Activated CD8-positive, alpha-beta memory T cell treated with anti-CD3 and anti-CD28 coated beads for 48 hours (primary cell): ENCODE measurements at places on chromosomes 7 and 10.

GRCh38 chr7:105013816-105014692 lies at the start of gene KMT2E:
Gene KMT2E (plus strand): TSS chr7:105014205. CDS start chr7:105040953, 26,748 bp downstream.
- peak; percentile 83 for DNase-seq

GRCh38 chr10:88243836-88244730 lies 339.0 kb downstream of the RNLS start:
- DNase-seq = no peak

GRCh38 chr10:27052656-27053055 lies 47.6 kb downstream of the ANKRD26 start:
- DNase-seq = no peak

GRCh38 chr10:28530751-28531150 lies 2.2 kb upstream of the WAC start:
- DNase-seq = no peak

DNA sequence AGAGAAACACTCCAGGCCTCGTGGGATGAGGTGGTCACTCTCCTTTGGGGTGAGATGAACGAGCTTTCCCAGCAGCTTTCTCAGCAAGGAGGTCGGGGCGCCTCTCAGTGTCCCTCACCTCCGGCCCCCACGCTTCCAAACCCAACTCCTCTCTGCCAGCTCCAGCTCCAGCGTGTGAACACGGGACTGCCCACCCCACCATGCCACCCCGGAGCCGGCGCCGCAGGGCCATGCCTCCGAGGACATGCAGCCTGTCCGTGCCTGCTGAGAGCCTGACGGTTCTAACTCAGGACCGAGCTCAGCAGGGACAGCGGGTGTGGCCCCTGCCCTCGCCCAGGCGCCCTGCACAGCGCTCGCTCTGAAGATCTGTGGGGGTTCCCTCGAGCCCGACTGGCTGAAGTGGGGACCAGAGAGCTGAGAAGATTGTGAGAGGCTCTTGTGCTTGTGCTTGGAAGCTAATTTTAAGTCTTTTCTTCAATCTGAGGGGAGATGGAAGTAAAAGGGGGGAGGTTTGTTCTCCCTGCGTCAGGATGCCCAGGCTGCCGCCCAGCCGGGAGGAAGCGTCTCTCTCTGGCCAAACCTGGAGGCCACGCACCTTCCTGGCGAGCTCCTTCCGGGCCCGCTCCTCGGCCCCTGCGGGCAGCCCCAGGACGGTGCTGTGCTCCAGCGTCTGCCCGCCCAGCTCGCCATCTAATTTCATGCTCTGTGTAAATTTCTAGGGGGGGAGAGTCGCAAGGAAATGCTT lies 5.1 kb upstream of the ADAM8 start:
- no peak for DNase-seq

DNA sequence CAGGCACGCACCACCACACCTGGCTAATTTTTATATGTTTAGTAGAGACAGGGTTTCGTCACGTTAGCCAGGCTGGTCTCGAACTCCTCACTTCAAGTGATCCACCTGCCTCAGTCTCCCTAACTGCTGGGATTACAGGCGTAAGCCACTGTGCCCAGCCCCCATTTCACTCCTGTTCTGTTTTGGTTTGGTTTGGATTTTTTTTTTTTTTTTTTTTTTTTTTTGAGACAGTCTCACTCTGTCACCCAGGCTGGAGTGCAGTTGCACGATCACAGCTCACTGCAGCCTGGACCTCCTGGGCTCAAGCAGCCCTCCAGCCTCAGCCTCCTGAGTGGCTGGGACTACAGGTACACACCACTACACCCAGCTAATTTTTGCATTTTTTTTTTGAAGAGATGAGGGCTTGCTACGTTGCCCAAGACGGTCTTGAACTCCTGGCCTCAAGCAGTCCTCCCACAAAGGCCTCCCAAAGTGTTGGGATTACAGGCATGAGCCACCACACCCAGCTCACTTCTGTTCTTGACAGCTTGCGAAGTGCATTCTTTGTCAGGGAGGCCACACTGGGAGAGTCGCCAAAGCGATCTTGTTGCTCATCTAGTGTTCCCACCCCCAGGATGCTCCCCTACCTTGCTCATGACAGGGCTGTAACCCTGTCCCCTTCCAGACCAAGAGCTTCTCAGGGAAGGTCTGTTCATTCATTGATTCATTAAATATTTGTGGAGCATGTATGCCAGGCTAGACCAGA lies 229.1 kb downstream of the CUX1 start:
- DNase-seq = no peak

DNA sequence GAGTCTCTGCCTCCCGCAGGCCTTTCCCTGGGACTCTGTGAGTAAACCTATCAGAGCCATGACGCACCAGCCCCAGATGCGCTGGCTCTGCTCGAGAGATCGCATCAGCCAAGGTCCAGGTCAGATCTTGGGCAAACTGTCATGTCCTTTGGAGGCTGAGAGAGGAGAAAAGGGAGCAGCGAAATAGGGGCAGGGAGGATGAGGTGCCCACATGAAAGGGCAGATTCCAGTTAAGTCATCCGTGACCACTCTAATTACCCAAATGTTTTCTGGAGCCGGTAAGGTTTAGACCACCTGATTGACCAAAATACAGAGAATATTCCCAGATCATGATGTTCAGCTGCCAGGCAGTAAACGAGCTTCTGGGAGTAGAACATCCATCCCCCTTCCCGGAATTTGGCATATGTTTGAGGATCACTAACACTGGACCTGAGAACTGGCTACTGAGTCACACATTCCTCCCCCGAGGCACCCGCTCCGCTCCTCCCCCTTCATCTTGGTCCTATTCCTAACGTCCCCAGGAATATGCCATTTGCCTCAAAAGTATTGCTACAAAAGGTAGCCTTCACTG lies 88.0 kb downstream of the FGFR2 start:
- DNase-seq = no peak

GRCh38 chr7:55887821-55888247 lies 578 bp downstream of the ZNF713 start:
- DNase-seq = no peak

DNA sequence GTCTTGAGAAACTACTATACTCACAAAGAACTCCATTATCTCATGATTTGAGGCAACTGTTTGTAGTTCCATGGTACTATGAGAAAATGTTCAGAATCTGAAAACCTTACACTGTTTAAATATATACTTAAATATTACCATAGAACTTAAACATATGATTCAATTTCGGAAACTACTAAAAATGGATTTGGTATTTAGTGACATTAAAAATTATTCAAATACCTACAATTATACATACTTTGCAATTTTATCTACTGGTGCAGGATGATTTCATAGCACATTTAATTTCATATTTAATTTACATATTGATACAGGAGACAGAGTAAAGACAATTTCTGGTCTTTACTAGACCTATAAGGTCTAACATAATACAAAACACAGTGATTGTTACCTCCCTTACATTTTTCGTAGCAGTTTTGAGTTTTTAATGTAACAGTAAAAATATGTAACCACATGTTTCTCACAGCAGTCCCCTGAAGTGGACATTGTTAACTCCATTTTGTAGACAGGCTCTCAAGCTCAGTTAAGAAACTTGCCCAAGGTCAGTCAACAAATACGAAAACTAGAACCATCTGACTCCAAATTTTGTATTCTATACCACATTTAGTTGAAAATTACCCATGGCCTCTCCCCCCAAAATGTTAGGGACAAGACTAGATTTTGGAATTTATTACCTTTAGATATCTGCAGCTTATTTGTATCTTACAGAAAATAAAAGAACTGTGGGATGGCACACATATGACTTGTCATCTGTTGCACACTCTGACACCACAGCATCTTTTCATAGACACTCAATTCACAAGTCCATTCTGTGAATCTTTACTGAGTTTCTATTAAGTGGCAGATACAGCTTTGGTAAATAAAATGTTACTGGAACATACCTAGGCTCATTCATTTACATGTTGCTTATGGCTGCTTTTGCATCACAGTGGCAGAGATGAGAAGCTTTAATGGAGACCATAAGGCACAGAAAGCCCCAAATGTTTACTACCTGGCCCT lies 36.8 kb downstream of the MTPN start:
- no peak for DNase-seq

- no peak for DNase-seq
Measured at GRCh38 chr10:33390046-33390445, 55.6 kb upstream of the NRP1 start.

- DNase-seq = no peak
Measured at GRCh38 chr7:54546986-54547314, 4.8 kb downstream of the VSTM2A start.

DNA sequence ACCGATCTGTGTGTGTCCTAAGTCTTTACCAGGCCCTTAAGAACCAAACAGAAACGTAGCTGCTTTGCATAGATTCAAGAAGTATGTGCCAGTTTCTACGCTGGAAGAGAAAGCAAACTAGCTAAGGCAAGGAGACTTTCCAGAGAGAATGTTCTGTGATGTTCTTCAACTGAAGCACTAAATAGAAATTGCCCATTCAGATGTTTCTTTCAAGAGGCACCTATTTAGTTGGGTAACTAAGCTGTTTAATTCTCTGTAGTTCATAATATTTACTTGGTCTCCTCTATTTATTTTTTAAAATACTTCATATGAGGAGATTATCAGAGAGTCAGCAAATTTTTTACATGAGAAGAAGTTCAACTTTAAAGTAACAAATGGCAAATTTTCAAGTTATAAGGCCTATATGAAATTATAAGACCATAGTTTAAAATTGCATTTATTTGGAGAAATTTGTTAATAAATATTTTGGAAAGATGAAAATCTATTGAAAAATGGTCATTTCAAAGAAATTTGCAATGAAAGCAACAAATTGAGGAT lies 279.0 kb downstream of the NEBL start:
- DNase-seq = no peak

DNA sequence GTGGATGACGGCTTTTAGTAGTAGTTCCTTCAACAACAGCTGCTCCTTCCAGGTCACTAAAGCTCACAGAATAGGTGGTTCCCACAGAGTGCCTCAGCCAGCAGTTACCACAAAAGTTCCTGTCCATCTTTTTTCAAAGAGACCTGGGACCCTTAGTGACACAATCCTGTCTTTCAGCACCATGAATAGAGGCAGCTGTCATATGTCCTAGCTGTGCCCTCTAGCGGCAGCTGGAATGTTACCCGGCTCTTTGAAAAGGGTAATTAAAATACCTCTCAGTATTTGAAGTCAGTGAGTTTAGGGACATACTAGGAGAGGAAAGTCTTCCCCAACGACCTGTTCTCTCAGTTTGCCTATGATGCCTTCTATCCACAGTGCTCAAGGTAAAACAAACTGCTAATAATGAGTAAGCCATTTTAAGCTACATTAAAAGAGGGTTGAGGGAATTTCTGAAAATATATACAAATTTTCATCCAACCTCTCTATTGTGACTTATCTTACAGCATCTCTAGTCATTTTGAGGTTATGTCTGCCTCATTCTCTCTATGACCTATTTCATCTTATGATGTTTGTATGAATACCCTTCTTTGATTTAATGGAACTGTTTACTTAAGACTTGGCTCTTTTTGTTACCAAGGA lies 290.8 kb downstream of the NXPH1 start:
- no peak for DNase-seq

DNA sequence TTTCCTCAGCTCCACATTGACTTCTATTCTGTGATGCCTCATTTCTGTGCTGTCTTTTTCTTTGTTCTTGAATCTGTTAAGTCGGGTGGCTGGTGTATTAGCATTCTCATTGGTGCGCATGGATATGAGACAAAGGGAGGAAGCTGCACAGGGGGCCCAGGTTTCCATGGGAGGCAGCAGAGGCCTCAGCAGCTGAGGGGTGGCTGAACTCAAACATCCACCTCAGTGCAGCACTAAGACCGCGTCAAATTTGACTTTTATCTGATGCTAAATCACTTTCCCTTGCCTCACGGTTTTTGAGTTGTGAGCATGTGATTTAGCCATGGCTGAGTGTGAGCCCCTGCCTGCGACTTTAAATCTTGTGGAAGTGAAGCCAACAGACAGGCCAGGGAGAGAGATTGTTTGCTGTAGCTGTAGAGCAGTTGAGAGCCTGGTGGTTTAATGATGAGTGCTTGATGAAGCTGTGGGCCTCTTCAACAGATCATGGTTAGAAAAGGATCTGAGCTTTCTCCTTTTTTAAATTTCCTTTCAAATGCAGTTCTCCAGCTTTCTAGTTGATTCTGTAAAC lies 193.3 kb upstream of the ZNF804B start:
- DNase-seq = no peak

GRCh38 chr10:126369125-126369710 lies 19.1 kb downstream of the ADAM12 start:
- no peak for DNase-seq

DNA sequence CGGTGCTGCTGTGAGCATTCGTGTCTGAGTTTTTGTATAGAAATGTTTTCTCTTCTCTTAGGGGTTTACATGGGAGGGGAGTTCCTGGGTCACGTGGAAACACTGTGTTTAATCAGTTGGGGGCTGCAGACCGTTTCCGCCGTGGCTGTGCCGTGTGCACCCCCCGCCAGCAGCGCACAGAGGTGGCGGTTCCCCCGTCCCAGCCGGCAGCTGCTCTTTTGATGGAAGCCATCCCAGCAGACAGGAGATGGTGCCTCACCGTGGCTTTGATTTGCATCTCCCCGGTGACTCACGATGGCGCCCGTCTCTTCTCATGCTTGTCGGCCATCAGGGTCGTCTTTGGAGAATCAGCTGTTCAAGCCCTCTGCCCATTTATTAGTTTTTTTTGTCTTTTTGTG lies 34.9 kb upstream of the FOXL3 start:
- DNase-seq = no peak

GRCh38 chr7:77910124-77910523 lies 111.6 kb downstream of the PHTF2 start:
- DNase-seq = no peak

GRCh38 chr7:131424219-131424822 lies 96.6 kb downstream of the MKLN1 start:
- DNase-seq = no peak

- no peak for DNase-seq
Measured at GRCh38 chr7:50475340-50475739, 25.2 kb upstream of the FIGNL1 start.

GRCh38 chr7:121083138-121083789 lies 94.8 kb downstream of the CPED1 start:
- no peak for DNase-seq

- no peak for DNase-seq
Measured at GRCh38 chr10:124407456-124407855, 11.3 kb downstream of the OAT start.

- no peak for DNase-seq
Measured at GRCh38 chr10:68301790-68302502, 29.9 kb upstream of the HNRNPH3 start.

- DNase-seq = no peak
Measured at GRCh38 chr7:2474813-2475677, 1.2 kb downstream of the GRIFIN start.

GRCh38 chr10:71835671-71836595 lies 15.1 kb downstream of the PSAP start:
- DNase-seq = no peak

DNA sequence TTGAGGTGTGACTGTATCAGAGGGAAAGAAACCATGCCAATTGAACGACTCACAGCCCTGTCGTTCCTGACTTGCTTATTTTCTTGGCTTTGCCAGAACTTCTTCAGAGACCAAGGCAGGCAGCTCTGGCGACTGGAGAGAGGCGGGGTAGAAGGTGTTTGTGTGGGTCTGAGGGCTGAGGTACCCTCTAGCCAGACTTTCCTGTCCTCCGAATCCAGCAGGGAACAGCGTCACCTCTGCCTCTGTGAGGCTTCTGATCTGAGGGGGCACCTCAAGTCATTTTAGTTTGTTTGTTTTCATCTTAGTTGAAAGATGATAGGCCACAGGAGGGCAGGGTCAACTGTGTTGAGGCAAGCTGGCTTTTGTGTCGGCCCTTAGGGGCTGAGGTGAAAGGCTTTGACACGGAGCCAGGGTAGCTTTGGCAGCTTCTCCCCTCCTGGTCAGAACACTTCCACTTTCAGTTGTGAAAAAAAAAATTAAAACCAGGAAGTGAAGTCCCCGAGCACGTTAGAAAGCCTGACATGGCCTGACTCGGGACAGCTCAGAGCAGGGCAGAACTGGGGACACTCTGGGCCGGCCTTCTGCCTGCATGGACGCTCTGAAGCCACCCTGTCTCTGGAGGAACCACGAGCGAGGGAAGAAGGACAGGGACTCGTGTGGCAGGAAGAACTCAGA lies 1.9 kb downstream of the ACSL5 start:
- no peak for DNase-seq
